NCI-H2081 (cell line): ENCODE measurements at places on chromosomes 16 and 17.

- DNase-seq: no peak
Measured at GRCh38 chr17:79795795-79796443, 958 bp downstream of the CBX8 start.

DNA sequence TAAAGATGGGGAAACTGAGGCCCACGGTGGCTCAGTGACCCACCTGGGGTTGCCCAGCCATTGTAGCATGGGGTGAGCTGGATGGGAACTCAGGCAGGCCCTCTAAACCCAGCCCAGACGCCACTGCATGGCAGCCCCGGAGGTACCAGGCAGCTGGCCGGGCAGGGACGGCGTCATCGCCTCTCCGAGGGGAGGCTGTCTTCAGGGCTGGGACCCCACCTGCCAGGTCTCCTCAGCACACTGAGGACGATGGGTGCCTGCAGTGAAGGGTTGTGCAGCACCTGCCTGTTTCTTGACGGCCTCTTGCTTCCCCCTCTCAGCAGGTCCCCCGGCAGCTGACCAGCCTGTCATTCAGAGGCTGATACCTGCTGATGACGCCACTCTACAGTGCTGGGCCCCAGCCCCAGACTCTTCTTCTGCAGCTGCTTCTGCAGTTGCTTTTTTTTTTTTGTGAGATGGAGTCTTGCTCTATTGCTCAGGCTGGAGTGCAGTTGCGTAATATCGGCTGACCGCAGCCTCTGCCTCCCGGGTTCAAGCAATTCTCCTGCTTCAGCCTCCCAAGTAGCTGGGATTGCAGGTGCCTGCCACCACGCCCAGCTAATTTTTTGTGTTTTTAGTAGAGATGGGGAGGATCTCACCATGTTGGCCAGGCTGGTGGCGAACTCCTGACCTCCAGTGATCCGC, 24.7 kb downstream of the RNF213 start:
- no peak for DNase-seq

- peak; percentile 32 for DNase-seq
Measured at GRCh38 chr17:49996495-49997300, 1.7 kb upstream of the DLX3 start.

DNA sequence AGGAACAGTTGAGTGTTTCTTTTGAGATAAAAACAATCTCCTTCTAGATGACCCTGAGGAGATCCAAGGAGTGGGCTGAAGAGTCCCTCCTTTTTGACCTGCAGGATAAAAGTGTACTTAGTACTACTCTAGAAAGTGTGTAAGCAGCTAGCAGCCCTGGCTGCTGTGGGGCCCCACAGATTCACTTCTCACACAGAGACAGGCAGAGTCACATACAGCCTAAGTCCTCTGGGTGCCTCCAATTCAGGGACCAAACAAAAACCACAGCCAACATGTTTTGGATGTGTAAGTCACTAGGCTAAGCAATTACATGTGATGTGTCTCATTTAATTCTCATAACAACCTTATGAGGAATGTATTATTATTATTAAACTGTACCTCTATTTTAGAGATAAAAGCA, 97.1 kb downstream of the TMEM100 start:
- DNase-seq: no peak

GRCh38 chr17:65627891-65628643, 66.6 kb upstream of the AXIN2 start:
- peak; percentile 84 for DNase-seq

DNA sequence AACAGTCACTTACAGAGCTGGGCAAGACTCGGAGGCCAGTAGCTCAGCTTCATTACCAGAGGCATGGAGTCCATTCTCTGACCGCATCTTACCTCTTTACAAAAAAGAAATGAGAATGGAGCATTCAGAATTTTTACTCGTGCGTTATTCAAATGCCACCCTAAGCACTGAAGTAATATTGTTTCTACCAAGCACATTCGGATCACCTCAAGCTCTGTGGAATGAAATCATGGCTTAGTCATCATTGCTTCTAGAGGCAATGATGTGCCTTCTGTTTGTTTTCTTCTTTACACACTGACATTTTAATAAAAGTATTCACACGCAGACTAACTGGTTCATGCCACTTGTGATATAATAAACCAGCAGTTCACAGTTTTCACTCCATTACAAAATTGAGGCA, 206.8 kb downstream of the PHKB start:
- no peak for DNase-seq

GRCh38 chr17:35801583-35802224, 6.3 kb upstream of the MMP28 start:
- DNase-seq: peak; percentile 8

DNA sequence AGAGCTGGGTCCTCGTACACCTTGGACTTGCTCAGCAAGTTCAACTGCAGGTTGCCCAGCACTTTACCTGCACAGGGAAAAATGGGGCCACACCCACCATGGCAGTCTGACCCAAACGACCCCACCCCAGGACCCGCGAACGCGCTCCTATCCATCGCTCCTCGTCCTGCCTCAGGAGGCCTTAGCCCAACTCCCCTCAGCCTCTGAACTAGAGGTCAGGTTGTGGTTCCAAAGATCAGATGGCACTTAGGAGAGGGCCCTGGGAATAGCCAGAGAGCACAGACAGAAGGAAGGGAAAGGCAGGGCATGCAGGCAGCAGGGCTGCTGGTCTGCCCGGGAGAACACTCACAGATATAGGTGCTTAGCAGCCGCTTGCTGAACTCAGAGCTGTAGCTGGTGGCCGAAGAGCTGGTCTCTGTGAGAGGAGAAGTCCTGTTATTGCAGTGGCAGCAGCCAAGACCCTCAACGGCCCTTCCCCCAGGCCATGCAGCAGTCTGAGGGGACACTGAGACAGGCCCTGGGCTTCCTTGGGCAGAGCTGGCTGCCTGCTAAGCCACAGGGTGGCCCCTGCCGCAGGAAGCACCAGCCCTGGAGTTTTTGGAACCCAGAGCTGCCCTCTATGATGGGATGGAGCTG, 6.9 kb downstream of the ZACN start:
- no peak for DNase-seq

DNA sequence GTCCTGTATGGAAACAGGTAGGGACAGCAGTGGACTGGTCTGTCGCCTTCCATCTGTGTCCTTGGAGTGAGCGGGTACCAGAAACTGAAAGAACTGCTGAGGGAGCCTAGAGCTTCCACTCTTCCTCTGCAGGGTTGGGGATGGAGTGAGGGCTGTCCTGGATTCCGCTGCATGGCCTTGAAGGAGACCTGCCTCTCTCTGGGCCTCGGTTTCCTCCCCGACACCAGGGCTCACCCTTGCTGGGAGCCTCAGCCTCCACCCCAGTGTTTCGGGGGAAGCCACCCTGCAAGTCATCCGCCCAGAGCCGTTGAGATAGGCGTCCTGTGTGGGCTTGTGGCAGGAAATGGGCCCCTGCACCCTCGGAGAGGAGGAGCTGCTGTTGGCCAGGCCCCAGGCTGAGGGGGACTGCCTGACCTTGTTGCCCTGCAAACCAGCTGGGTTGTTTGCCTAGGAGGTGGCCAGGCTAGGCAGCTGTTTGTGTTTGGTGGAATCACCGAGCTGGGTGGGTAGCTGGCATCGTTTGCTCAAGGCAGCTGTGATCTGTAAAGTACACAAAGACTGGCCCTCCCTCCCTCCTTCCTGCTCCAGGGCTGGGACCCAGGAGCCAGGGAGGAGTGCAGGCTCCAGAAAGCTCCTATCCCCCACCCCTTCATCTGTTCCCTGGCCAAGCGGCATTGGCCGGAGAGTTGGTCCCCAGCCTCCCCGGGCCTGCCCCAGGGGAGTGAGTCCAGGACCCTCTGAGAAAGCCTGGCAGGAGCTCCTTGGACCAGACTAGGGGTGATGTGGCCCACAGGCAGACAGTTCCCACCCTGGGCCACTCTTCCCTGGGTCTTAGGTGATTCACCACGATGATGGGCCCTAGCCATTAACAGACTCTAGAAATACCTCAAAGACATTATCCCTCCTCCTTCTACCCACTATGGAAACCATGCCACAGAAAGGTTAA, 1.3 kb downstream of the RAB37 start:
- no peak for DNase-seq

DNA sequence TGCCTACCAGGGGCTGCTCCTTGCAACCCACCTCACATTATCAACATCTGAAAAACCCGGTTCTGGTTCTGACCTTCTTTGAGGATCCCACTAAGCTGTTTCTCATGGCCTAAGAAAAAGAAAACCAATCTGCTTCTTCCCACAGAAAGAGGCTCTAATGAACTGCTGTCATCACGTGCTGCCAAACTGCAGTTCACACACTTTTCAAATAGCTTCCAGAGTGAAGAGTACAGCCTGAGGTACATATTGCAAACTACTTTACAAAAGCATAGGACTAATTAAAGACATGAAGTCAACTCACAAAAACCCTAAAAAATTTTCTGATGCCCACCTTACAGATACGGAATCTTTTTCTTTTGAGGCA, 36.7 kb downstream of the SMG6 start:
- no peak for DNase-seq

DNA sequence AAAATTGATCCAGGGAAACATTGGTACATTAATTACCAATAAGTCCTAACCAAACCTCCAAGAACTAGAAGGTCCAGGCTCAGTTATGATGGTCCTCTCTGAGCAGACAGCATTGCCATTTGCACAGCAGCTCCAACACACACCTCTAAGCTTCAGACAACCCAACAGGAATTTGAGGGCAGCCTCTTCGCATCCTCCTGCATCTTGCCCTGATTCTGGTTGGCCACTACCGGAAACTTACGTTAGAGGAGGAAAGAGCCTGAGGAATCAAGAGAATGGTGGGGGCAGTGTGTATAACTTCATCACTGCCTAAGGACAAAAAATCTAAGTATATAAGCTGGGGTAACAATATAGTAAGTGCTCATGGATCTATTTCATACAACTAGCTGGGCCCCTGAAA, 15.7 kb downstream of the FAM117A start:
- DNase-seq: no peak

- DNase-seq: no peak
Measured at GRCh38 chr17:83080858-83081683, 1.7 kb downstream of the METRNL start.

- no peak for DNase-seq
Measured at GRCh38 chr17:40497695-40498094, 3.7 kb downstream of the TNS4 start.

DNA sequence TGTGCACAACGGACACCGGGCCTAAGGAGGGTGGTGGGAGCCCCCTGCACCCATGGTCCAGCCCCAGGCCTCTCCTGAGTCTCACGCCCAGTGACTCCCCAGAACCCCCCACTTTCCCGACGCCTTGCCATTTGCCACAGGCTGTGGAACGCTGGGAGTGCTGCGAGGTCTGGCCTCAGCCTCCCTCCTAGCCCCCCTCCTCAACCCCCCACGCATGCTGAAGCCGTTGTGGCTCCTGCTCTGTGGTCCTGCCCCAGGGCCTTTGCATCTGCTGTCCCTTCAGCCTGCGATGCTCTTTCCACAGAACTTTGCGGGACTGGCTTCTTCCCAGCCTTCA, 226.0 kb upstream of the GSE1 start:
- DNase-seq: no peak

DNA sequence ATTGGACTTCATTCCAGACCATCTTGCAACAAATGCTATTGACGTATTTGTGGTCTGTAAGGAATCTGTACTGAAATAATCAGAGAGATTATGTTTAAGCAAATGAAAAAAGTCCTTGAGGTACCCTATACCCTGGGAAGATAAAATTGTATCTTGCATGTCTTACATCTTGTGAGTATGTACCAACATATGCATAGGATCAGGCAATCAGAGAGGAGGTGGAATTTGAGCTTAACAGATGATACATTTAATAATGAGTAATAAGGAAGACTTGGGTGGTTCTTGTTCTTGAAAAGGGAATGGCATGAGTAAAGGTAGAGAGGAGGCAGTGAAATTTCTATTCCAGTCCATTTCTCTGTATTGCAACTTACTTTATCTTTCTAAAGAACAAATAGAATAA, 10.6 kb downstream of the MOSMO start:
- no peak for DNase-seq

DNA sequence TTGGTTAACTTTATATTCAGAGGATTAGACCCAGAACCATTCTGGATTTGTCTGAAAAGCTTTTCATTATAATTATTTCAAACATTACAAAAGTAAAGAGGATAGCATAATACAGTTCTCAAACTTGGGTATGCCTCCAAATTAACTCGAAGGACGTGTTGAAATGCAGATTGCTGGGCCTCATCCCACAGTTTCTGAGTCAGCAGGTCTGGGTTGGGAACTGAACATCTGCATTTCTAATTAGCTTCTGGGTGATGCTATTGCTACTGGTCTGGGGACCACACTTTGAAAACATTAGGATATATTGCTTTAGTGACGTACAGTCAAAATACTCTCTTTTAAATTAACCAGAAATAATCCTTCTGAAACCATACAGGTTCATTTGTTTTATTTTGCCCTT, 10.0 kb downstream of the TPPP3 start:
- DNase-seq: no peak

- DNase-seq: no peak
Measured at GRCh38 chr16:66474750-66475199, 47.7 kb downstream of the BEAN1 start.

DNA sequence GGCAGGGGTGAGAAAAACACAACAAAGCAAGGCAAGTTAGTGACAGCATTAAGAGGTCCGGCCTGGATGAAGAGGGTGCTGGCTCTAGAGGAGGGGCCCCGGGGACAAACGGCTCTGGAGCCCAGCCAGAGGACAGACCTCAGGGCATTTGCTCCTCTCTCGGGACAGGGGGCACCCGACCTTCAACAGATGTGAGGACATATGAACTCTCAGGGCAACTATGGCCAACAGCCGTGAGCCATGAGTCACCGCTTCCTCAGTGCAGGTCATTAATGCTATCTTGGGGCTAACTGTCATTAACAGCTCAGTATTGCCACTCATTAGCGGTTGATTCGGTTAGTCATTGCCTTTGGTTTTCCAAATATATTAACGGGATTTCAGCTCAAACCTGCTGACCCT, 9.7 kb upstream of the ARL5C start:
- no peak for DNase-seq
